NCI-H526 (cell line): ENCODE measurements at places on chromosomes 5 and 9.
A peak's percentile ranks its signal among the peaks of the same experiment; 100 is the strongest.

DNA sequence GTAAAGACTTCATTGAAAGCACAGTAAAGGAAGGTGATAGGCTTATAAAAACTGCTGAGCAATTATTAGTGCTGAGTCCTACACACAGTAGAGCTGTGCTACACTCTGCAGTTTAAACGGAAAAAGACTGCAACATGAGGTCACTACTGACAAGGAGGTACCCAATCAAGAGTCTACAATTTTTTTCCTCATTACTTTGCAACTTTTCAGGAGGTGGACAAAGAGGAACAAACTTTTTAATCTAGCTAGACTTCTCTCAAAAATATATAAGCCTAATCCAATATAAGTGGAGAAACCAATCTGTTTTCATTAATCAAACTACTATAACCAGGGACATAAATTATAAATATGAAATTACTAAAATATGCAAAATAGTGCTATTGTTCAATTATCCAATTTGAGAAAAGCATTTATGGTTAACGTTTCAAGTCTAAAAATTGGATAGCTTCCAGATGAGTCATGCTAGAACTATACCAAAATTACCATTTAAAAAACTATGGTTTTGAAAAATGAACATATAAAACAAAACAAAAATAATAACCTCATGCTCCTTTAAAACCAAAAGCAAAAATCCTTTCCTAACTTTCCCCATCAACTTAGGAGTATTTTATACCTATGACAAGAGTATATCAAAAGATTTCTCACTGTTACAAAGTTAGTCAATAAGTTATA, 37.7 kb downstream of the FAM13B start:
- DNase-seq: peak; percentile 3

DNA sequence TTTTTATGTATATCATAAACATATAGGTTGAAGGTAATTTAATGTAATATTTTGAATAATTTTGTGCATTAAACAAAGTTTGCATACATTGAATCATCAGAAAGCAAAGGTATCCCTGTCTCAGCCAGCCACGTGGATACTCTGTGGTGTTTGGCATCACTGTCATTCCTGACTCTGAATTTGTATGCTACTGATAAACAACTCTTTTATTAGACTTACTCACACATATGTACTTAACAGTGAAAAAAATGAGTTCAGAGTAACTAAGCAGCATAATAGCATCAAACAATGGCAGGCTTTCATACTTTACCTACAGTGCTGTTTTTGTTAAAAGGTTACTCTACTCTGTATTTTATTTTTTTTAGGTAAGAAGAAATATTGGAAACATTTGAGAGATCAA, 171.9 kb downstream of the COMMD10 start:
- DNase-seq: no peak

DNA sequence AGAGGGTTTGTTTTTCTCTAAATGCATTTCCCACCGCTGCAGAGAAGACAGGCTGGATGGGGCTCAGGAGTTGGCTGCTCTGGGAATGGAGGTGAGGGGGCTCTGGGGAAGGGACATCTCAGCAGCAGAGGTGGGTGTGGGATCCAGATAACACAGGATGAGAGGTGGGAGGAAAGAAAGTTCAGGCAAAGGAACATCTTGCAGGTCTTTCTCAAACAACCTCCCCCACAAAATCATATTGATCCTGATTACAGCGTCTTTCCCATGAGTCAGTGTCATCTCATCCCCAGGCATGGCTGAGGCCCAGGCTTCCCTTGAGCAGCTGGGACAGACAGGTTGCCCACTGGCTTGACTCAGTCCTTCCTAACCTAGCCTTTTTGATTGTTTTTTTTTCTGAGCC, 11.3 kb upstream of the ACSL6 start:
- DNase-seq: no peak

GRCh38 chr5:17396247-17396646, 101.8 kb upstream of the TAF11L2 start:
- no peak for DNase-seq

DNA sequence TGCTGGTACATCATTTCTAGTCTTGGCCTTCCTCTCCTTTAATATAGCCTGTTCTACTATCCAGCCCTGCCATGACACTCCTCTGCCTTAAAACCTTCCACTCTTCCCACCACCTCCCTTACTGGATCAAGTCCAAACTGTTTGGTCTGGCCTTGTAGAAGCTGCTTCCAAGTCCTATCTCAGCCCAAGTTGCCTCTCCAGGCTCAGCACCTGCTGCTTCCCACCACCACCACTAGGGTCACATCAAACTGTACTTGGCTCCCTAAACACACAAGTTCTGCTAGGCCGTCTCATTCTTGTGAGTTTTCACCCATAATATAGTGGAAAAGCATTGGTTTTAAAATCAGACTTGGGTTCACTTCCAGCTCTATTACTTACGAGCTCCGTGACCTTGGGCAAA, 1.4 kb downstream of the NDUFA8 start:
- no peak for DNase-seq

DNA sequence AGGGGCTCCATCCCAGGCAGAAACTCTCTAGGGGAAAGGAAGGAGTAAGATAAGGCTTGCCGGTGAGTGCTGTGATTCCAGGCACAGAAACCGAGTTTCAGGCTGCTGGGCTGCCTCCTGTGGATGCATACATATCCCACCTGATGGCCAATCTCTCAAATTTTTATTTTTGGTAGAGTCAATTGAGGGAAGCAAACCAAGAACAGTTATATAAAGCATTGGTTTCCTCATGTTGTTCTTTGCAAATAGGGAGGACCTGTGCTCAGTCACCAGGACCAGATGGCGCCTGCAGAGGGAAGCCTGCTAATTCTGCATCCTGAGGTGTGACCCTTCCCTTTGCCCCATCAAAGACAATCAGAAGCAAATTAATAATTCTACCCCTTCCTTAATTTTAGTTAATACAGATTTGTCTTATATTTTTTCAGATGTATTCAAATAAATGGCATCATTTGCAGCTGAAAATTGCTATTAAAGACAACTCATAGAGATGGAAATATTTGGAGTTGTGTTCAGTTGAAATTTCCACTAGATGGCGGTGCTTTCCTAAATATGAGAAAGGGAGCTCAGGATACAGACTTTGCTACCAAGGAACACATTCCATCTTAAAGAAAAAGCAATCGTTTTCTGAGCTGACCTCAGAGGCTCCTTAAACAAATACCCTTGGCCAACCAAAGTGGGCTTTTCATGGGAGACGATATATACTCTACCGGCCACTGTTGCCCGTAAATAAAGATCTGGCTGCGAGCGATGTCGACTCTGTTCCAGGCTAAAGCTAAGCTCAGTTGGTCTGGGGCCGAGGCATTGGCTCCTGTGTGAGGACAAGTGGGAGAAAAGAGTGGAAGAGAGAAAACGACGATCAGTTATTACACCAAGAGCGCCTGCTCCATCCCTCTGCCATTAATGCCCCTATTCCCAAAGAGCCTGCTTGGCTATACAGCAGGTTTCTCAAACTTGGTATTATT, 225.7 kb upstream of the KLF9 start:
- peak; percentile 53 for DNase-seq

DNA sequence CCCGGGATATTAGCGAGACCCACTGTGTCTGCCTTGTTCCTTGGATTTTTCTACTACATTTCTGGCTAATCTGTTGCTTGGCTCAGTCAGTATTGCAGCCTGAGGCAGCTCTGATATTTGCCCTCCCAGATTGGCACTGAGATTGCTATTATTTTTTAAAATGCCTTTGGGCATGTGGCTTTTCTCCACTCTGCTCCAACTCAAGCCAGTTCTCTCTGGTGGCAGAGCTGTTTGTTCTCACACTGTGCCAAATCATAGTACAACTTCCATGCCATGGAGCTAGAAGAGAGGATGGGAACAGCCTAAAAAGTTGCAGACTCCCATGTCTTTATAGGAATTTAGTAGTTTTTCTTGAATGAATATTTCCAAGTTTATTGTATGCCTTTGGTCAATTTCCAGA, 155.9 kb upstream of the ATP10B start:
- no peak for DNase-seq

GRCh38 chr5:141373673-141374317, at the start of gene PCDHGA6:
PCDHGA6 (plus strand) TSS chr5:141373891; CDS start chr5:141374084, 193 bp downstream.
- no peak for DNase-seq

DNA sequence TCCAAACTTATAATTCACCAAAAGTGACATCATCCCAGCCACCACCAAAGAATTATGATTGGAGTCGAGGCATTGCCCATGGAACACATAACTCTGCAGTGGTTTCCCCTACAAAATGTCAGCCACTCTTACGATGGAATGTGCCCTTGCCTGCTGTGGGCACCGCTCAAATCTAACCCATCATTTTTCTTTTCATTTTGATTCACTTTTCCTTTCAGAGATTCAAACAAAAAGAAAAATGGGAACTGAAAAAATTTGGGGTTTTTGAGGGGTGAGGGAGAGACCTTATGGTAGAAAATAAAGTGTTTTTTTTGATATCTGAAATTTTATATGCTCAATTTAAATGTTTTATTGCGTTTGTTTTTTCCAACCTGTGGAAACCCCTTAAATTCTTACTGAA, 28.1 kb downstream of the SMARCA2 start:
- no peak for DNase-seq

DNA sequence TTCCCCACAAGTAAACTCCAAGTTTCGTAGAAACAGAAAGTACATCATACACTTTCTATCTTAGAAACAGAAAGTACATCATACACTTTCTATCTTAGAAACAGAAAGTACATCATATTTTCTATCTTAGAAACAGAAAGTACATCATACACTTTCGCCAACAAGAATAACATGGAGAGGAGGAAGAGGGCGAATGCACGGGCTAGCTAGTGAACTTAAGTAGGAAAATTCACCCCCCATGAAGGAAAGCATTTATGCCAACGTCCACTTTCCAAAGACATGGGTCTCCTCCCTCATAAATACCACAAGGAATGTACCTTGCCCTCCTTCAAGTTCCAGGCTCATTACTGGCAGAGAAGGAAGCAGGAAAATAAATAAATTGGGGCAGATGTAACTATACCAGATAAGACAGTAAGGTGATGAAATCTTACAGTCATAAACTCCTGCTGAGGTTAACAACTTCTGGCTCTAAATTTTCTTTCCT, 64.7 kb downstream of the FRMD3 start:
- no peak for DNase-seq

GRCh38 chr5:30839956-30840355, 353.5 kb upstream of the CDH6 start:
- DNase-seq: no peak

GRCh38 chr5:154313360-154314017, 123.0 kb downstream of the GALNT10 start:
- DNase-seq: no peak

GRCh38 chr5:126182971-126183695, 240.1 kb upstream of the GRAMD2B start:
- no peak for DNase-seq

DNA sequence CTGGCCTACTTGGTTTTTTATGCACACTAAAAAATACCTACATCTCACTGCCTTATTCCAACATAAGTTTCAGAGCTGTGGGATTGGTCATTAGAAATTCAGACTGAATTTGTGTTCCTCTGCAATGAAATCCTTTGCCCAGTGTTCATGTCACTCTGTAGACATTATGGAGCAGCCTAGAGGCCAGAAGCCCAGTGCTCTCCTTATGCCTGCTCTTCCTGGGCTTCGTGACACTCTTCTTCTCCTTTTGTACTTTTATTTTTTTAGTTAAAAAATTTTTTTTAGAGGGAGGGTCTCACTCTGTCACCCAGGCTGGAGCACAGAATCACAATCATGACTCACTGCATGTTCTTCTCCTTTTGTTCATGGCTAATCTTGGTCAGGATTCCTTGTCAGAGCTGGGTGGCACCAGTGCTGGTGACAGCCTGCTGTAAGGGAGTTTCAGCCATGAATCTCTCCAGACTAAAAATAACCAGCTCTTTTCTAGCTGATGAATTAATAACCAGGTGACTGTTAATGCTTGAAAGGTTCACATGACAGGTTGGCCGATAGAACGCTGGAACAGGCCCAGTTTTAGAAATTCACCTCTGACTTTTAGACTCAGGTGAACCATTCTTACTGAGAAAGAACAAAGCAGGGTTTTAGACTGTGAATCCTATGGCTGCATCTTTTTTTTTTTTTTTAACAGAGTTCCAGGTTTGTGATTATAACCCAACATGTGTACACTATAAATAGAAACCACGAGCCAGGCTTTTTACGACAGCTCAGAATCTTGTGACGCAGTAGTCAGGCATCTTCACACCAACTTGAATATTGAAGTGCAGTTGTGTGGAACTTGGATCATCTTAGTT, 34.1 kb upstream of the C5orf47 start:
- DNase-seq: no peak

DNA sequence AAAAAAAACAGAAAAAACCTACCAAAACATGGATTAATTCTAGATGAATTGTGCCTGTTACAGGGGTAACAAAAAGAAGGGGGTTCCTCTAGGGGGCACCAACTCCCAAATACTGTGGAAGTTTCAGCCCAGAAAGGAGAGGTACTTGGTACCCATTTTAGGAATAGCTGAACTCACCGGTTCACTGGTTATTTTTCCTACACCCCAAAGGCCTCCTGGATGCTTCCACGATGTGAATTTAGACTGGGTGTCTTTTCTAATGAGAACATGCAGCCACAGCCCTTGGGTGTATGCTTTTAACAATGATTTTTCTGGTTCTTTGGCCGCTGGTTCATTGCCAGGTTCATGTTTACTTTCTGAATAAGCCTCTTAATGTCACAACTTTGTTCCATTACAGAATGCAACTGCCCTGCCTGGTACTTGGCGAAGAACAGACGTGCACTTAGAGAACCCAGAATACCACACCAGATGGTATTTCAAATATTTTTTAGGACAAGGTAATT, 46.7 kb downstream of the GARNL3 start:
- DNase-seq: no peak

DNA sequence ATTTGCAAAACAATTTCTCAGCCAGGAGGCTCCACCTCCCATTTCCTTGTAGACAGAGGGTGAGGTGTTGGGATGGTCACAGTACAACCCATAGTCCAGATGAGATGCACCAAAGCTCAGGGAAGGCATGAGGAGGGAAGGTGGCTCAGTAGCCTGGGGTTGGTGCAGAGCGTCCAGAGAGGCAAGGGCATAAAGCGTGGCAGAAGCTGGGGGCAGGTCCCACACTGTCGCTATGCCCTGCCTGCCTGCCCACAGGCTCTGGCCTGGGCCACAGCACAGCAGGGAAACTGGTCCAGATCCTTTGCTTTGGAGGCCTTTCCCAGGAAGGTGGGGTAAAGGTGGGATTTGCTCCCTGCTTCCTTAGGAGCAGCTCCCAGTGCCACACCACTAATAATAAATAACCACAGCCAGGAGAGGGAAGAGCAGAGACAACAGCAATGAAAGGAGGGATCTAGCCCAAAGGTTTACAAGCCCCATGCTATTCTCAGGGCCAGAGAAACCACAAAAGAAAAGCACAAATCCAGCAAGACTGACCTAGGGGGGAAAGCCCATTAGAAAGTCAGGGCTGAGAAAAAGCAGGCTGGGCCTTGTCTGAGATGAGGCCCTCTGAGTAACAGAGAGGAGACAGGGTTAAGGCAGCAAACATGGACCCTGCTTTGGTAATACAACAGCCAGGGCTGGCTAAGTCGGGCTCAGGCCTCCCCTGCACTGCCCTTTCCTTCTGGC, 27.2 kb downstream of the PCDHGC5 start:
- DNase-seq: no peak

DNA sequence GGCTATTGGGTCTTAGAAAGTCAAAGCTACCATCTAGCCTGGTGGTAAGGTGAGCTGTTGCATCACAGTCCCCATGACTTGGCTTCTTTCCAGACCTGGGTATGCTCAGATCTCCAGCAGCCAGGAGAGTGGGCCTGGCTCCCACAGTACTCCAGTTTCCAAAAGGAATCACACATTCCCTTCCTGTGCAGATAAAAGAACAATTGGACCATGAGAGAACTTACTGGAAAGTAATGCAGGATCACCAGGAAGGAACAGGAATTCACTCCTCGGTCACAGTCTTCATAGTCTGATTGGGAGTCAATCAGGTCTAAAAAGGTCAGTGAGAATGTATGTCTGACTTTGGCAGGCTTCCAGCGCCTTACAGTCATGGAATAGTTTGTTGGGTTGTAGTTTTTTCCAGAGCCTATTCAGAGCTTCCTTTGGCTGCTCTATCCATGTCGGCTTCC, 47.8 kb upstream of the CD180 start:
- DNase-seq: no peak
